ENCODE measurements at places on chromosomes 11 and 22. TPM values are rescaled to one million over a fixed set of nuclear protein-coding genes. Genes with fewer than 3 reads are reported as not detected.

- peaks cover 53% of the 10 kb centered on the region for H3K36me3 ChIP-seq
- no peak for DNase-seq
- H3K4me1 ChIP-seq, result peaks cover 1% of the 10 kb centered on the region
- no peaks in the 10 kb centered on the region for H3K27me3 ChIP-seq
These were observed 22.1 kb upstream of the KRTAP5-7 start for GRCh38 chr11:71505001-71505400.

DNA sequence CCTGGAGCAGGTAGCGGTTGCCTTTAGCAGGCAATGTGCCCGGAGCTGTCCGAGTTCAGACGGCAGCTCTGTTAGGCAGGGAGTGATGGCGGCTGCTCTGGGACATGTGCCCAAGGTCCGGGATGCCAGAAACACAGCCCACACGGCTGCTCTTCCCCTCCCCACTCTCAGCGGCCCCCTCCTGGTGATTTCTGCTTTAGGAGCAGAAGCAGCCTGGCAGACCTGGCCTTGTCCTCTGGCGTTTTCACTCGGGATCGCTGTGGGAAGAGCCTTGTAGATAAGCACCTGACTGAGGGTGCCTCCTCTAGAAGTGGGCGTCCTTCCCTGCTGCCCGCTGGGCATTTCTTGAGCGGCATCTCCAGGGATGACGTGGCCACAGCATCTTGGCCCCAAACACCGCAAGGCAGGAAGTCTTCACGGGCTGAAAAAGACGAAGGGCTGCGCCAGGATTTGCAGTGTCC is 392.2 kb downstream of the TBC1D22A start:
- no peaks in the 10 kb centered on the region for H3K27me3 ChIP-seq
- no peak overlapping the region for H3K27ac ChIP-seq
- no peaks in the 10 kb centered on the region for H3K4me1 ChIP-seq
- no peak for DNase-seq
- no peaks in the 10 kb centered on the region for H3K36me3 ChIP-seq

DNA sequence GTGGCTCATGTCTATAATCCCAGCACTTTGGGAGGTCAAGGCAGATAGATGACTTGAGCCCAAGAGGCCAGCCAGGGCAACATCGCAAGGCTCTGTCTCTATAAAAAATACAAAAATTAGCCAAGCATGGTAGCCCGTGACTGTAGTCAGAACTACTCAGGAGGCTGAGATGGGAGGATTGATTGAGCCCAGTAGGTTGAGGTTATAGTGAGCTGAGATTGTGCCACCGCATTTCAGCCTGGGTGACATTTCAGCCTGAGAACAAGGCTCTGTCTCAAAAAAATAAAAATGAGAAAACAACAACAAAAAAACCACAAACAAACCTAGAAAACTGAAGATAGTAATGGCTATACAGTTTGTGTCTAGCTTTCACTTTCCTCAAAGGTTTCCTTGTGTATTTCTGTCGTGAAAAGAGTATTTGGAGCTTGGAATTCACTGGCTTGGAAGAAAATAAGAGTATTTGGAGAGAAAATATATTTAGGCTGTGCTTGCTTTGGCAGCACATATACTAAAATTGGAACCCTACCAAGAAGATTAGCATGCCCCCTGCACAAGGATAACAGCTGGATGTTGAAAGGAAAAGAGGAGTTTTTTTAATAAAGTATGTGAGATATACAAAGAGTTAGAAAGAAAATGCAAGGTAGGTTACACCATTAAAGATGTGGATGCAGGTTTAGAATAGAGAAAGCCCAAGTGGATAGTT is 3.9 kb upstream of the BIRC3 start:
- peaks cover 2% of the 10 kb centered on the region for H3K27me3 ChIP-seq
- peak overlapping the region; percentile 63 for H3K4me3 ChIP-seq
- H3K36me3 ChIP-seq, result peaks cover 9% of the 10 kb centered on the region
- H3K4me1 ChIP-seq, result peaks cover 43% of the 10 kb centered on the region

MMP11 gene
- total RNA-seq, result 0.70 TPM

C11orf91 gene
- not detected for total RNA-seq

GRCh38 chr11:45162916-45163879 is 16.8 kb downstream of the PRDM11 start:
- no peaks in the 10 kb centered on the region for H3K36me3 ChIP-seq
- no peak overlapping the region for H3K27ac ChIP-seq
- no peaks in the 10 kb centered on the region for H3K4me1 ChIP-seq
- H3K4me3 ChIP-seq, result no peak overlapping the region

RAG2 gene
- total RNA-seq, result not detected

XRRA1 gene
- 11.4 TPM for total RNA-seq

DNA sequence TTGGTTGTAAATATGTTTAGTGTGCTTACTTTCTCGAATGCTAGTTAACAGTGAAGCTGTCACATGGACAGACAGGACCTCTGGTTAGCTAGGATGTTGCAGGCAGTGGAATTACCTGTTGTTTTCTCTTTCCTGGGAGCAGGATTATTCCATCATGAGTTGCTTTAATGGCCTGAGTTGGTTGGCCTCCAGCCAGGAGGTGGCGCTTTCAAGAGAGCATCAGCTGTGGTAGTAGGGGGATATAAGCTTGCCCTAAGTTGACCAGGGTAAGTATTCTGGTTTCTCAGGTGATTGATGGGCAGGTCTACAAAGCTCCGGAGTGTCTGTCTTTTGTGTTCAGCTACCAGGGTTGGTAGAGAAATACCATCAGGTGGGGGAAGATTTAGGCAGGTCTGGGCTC is 43.5 kb downstream of the NELL1 start:
- no peak overlapping the region for H3K27ac ChIP-seq
- H3K36me3 ChIP-seq, result no peaks in the 10 kb centered on the region
- no peaks in the 10 kb centered on the region for H3K4me1 ChIP-seq
- no peak for DNase-seq
- H3K4me3 ChIP-seq, result no peak overlapping the region

SLC15A3 gene
- total RNA-seq, result 4.0 TPM

GRCh38 chr11:62125881-62126280 is 2.1 kb downstream of the INCENP start:
- H3K27ac ChIP-seq, result peak overlapping the region; percentile 12
- peak overlapping the region; percentile 88 for H3K4me3 ChIP-seq
- H3K27me3 ChIP-seq, result peaks cover 3% of the 10 kb centered on the region

MS4A15 gene
- not detected for total RNA-seq

MRGPRX3 gene
- total RNA-seq, result not detected

- no peak overlapping the region for H3K27ac ChIP-seq
- H3K27me3 ChIP-seq, result no peaks in the 10 kb centered on the region
- no peak overlapping the region for H3K4me3 ChIP-seq
- peak; percentile 36 for DNase-seq
These were observed 93.5 kb upstream of the ARHGAP20 start for GRCh38 chr11:110805756-110806155.

DNA sequence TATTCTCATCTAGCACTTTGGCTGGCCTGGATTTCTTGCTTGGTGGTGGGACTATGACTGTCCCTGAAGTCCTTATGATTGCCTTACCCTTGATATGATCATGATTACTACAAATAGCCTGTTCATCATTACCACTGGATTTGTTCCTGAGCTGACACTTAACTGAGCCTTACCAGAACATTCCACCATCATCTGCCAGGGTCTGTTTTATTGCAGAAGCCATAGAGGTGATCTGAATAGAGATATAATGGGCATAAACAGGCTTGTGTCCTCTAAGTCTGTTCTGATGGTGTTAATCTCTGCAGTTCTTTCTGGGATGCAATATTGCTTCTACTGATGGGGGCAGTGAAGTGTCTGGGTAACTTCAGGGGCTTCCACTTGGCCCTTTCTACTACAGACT is 12.4 kb upstream of the ALG8 start:
- no peaks in the 10 kb centered on the region for H3K27me3 ChIP-seq
- no peak for DNase-seq
- no peaks in the 10 kb centered on the region for H3K36me3 ChIP-seq
- H3K4me3 ChIP-seq, result no peak overlapping the region
- no peaks in the 10 kb centered on the region for H3K4me1 ChIP-seq
- H3K27ac ChIP-seq, result no peak overlapping the region

GRCh38 chr11:69073469-69073868 is 24.7 kb downstream of the TPCN2 start:
- H3K4me1 ChIP-seq, result peaks cover 2% of the 10 kb centered on the region
- no peaks in the 10 kb centered on the region for H3K27me3 ChIP-seq
- no peak for DNase-seq
- no peak overlapping the region for H3K4me3 ChIP-seq

DNA sequence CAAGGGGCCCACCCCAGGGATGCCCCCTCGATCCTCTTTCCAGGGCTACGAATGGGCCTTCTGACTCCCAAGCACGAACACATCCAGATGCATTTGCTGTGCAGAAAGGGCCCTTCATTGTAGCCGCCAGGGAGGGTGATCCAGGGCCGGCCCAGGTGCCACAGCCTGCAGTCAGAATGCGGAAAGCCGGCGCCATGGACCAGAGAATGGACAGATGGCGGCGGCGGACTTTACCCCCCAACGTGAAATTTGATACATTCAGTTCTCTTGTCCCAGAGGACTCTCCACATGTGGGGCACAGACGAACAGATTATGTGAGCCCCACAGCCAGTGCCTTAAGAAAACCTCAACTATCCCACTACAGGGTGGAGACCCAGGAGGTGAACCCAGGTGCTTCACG is 87.2 kb downstream of the KIAA1671 start:
- no peak overlapping the region for H3K4me3 ChIP-seq
- no peaks in the 10 kb centered on the region for H3K27me3 ChIP-seq
- no peaks in the 10 kb centered on the region for H3K4me1 ChIP-seq
- no peaks in the 10 kb centered on the region for H3K36me3 ChIP-seq
- no peak for DNase-seq
- H3K27ac ChIP-seq, result no peak overlapping the region

All from activated CD4-positive, alpha-beta T cell treated with anti-CD3 and anti-CD28 coated beads, Interleukin-2, amount 10 ng/mL, durations not matched to agents 24 days and 14 days (primary cell).